MCF 10A (cell line): ENCODE measurements at places on chromosomes 2 and 18. TPM values are rescaled to one million over a fixed set of nuclear protein-coding genes. Genes with fewer than 3 reads are reported as not detected.

NGEF gene
- 2.7 and 7.4 TPM in 2 replicates for total RNA-seq

- peaks cover 15% of the 10 kb centered on the region for H3K4me1 ChIP-seq
- peaks cover 37% of the 10 kb centered on the region for H3K27me3 ChIP-seq
- H3K4me3 ChIP-seq = no peak overlapping the region
These were observed 17.7 kb upstream of the ACOXL start for GRCh38 chr2:110714452-110715224.

ALK gene
- total RNA-seq = 0.07 TPM in 1 of 2 replicates, not detected in the other

DNA sequence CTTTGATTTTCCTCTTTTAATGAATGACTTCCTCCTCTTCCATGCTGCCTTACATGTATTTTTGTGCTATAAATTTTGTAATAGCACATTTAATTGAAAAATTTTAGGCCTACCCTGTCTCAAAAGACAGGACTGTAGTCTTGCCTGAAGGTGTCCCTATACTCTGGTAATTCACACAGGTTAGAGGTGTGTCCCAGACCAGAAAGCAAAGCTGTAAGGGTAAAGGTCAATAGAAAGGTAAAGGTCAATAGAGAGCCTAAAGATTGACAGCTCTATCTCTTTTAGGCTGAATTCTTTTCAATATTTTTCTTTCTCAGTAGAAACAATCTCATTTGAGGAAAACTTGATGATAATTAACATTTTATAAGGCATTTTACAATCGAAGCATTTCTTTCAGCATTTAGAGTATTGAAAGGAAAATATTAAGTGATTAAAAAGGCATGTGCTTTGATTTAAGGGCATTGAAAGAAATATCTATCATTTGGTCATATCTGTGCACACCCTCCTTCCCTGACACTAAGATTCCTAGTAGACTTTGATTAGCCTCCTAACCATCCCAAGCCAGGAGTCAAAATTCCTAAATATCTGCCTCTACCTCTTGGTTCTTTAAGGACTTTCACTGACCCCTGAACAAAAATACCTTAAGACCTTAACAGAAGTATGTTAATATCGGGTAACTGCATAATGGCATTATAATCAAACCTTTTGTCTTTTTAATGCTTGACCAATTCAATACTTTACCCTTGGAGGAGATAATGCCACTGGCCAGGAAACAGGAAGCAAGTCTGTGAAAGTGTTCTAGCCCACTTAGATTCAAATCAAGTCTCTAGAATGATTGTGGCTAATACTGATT lies 161.8 kb upstream of the DTNA start:
- no peaks in the 10 kb centered on the region for H3K27me3 ChIP-seq
- H3K27ac ChIP-seq = no peak overlapping the region
- DNase-seq = no peak
- H3K4me1 ChIP-seq = no peaks in the 10 kb centered on the region
- H3K36me3 ChIP-seq = no peaks in the 10 kb centered on the region

- no peaks in the 10 kb centered on the region for H3K4me1 ChIP-seq
- no peak overlapping the region for H3K27ac ChIP-seq
- peak overlapping the region; percentile 62 for H3K4me3 ChIP-seq
- no peaks in the 10 kb centered on the region for H3K36me3 ChIP-seq
- no peaks in the 10 kb centered on the region for H3K27me3 ChIP-seq
These were observed 496 bp upstream of the ITGA4 start for GRCh38 chr2:181456660-181457120.

DNA sequence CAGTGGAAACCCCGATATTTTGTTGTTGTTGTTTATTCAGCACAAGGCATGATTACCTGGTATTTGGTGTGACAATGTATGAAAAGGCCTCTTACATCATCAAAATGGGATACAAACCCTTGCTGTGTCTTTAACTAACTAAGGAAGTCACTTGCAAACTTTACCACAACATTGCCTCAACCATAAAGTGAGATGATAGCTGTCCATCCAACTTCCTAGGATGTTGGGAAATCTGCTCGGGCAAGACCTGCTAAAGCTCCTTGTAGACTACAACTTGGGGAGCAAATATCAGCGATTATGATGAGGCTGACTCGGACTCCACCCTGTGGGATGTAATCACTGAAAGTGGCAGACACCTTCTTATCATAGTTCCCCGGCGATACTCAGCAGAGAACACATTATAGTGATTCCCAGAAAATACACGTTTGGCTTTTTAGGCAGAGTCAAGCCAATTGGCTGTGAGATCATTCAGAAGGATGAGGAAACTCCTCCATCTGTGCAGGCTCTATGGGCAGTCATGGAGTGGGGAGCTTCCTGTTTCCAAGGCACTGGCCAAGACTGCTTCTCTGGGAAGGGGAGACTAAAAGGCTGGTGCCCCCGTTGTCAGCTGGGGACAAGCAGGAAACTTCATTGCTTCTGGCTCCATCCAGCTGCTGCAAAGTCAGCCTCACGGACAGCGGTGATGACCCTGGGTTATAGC lies 289.0 kb downstream of the RNF144A start:
- no peaks in the 10 kb centered on the region for H3K4me1 ChIP-seq
- DNase-seq = no peak
- no peak overlapping the region for H3K4me3 ChIP-seq
- H3K27ac ChIP-seq = no peak overlapping the region
- H3K27me3 ChIP-seq = no peaks in the 10 kb centered on the region

ABCA12 gene
- 36.1 and 37.8 TPM in 2 replicates for total RNA-seq

GRCh38 chr2:21008790-21009661 lies 34.8 kb downstream of the APOB start:
- peaks cover 77% of the 10 kb centered on the region for H3K27me3 ChIP-seq
- no peak overlapping the region for H3K27ac ChIP-seq
- H3K4me3 ChIP-seq = no peak overlapping the region
- H3K36me3 ChIP-seq = no peaks in the 10 kb centered on the region
- no peak for DNase-seq

DNA sequence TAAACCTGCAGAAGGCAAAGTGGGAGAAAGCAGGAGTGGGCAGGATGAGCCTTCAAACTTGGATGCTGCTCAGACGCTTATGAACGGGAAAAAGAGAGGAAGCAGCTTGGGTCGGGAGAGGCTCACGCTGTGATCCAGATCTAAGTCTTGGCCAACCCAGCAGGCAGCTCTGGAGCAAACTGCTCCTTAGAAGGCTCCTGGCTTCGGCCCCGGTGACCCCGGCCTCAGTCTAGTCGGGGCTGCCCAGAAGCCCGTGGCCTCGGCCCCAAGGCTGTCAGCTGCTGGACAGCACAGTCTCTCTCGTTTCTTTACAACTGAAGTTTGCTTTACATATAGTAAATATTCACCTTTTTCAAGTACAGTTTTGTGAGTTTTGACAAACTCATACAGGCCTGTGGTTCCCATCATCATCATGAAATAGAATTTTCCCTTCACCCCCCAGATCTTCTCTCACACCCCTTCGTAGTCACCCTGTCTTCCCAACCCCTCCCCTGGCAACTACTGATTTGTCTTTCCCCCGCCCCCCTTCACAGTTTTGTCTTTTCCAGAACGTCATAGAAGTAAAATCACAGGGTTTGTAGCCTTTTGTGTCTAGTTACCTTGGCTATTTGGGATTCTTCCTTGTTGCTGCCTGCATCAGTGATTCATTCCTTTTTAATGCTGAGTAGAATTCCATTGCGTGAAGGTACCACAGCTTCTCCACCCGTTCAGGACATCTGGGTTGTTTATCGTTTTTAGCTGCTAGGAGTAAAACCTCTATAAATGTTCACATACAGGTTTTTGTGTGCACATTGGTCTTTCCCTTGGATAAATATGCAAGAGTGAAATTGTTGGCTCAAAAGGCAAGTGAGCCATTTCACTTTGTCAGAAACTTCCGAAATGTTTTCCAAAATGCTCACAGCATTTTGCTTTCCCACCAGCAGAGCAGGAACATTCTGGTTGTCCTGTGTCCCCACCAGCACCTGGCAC lies 35.1 kb downstream of the MYO7B start:
- peaks cover 12% of the 10 kb centered on the region for H3K4me1 ChIP-seq
- peak overlapping the region; percentile 2 for H3K27ac ChIP-seq
- H3K36me3 ChIP-seq = no peaks in the 10 kb centered on the region
- no peaks in the 10 kb centered on the region for H3K27me3 ChIP-seq

- no peak for DNase-seq
- H3K27me3 ChIP-seq = no peaks in the 10 kb centered on the region
- no peak overlapping the region for H3K4me3 ChIP-seq
- no peaks in the 10 kb centered on the region for H3K4me1 ChIP-seq
These were observed 18.2 kb downstream of the IFIH1 start for GRCh38 chr2:162300266-162300665.

- no peak overlapping the region for H3K27ac ChIP-seq
- no peaks in the 10 kb centered on the region for H3K27me3 ChIP-seq
- H3K36me3 ChIP-seq = no peaks in the 10 kb centered on the region
- H3K4me1 ChIP-seq = no peaks in the 10 kb centered on the region
- no peak for DNase-seq
These were observed 9.1 kb upstream of the RAB17 start for GRCh38 chr2:237599465-237600110.

DNA sequence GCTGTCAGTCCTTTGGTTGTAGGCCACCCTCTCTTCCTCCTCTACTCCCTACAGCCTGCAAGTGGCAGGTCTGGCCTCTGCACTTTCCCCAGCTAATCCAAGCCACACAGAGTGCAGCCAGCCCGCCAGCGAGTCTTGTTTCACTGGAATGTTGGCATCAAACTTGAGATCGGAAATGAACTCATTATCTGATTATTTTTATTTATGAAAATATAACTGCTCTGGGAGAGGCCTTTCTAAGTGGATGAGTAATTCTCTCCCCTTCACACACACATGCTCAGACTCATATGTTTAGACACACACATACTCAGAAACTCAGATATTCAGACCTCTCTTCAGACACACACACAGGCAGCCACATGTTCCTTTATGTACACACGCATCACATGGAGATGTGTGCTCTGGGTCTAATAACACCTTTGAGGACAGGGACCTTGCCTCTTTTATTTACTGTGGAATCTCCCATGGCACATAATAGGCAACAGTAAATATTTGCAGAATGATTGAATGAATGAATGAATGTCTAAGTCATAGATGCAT lies 151.3 kb downstream of the ZFP36L2 start:
- peak; percentile 96 for DNase-seq
- H3K36me3 ChIP-seq = peaks cover 12% of the 10 kb centered on the region
- no peaks in the 10 kb centered on the region for H3K27me3 ChIP-seq
- H3K4me3 ChIP-seq = peak overlapping the region; percentile 76
- H3K27ac ChIP-seq = peak overlapping the region; percentile 89
